ENCODE measurements at places on chromosomes 5 and 9.

- DNase-seq, result no peak
Measured at GRCh38 chr5:132267931-132268768, 10.7 kb downstream of the PDLIM4 start.

GRCh38 chr9:13070612-13071595 is 208.6 kb downstream of the MPDZ start:
- DNase-seq, result no peak

GRCh38 chr9:113356686-113357292 is 7.4 kb downstream of the BSPRY start:
- no peak for DNase-seq

GRCh38 chr5:173012882-173013281 is 29.3 kb downstream of the ATP6V0E1 start:
- DNase-seq, result no peak

- no peak for DNase-seq
Measured at GRCh38 chr5:170896779-170897178, 35.0 kb downstream of the RANBP17 start.

DNA sequence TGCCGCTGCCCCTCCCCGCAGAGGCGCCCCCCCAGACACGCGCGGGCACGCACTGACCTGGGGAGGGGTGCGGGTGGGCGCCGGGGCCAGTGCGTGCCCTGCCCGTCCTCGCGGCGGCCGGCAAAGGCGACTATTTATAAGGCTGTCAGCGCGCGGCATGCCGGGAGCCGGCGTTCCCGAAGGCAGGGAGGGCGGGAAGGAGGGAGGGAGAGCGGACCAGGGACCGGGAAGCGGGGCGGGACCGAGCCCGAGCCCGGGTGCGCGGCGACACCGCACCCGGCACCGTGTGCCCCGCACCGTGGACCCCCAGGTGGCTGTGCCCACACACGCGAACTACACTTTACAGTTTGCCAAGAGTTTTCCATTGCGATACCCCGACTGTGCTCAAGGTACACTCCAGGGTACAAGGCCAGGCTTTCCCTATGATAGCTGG is at the start of gene AK1:
AK1 (minus strand) TSS at position 110 of the 433 bp plus-strand sequence. CDS start 3,058 bp downstream, outside the sequence.
- DNase-seq, result no peak

- no peak for DNase-seq
Measured at GRCh38 chr9:71509054-71509453, 259.3 kb downstream of the CEMIP2 start.

- no peak for DNase-seq
Measured at GRCh38 chr5:176652136-176652535, 4.9 kb downstream of the TSPAN17 start.
